ENCODE measurements at places on chromosomes 7 and 10.

DNA sequence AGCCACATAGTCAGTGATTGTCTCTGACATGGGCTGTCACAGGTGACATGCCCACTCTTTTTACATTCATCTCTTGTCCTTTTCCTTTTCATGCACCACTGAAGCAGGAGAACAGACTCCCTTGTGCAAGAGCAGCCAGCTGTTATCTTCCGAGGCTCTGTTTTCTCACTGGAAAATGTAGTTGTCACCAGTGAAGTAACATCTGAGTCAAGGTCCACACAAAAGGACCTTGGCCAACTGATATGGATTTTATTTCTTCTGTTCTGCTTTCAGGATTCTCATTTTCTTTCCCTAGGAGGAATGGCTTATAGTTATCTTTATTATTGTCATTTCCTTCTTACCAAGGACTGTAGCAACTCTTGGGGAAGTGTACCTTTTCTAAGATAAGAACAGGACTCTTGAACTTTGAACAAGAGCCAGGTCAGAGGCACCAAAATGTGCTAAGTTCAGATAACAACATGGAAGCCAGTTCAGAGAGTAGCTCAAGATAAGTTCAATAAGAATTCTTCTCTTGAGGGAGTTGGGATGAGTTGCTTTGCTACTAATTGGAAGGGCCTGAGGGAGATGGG, 22.7 kb downstream of the AVPI1 start:
- DNase-seq = no peak

DNA sequence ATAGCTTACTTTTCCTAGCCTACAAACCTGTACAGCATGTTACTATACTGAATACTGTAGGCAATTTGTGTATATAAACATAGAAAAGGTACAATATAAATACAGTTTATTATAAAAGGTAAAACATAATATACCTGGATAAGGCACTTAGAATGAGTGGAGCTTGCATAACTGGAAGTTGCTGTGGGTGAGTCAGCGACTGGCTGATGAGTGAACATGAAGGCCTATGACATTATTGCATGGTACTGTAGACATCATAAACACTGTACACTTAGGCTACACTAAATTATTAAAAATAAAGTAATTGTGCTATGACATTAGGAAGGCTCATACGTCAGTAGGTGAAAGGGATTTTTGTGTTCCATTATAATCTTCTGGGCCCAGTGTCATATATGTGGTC, 228.8 kb downstream of the HDAC9 start:
- DNase-seq = no peak

DNA sequence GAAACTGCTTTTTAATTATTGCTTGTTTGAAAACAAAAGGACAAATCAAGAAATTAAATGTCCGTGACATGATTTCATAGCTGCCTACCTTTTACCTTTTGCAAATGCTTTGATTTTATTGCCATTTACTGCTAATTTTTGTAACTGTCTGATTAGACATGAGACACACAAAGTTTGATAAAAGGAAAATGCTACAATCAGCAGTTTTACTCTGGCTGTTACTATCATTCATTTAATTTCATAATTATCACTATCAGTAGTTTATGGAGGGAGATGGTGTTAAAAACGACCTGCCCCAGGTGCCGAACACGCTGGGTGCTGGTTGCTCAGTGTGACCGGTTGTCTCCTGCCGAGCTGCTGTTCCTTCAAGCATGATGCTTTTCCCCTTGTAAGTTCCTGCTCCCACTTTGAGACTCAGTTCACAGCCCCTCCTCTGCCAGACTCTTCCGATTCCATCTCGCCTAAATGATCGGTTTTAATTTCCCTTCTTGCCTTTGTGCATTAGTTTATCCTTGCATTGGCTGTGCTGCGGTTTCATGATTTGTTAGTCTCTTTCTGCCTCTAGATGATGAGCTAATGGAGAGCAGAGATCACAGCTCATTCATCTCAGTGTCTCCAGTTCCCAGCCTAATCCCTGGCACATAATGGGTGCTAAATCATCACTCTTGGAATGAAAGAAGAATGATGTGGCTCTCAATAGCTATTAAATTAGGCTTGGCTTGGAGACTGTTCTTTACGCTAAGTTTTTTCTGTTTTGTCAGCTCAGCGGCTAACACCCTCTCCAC, 110.6 kb downstream of the PFKFB3 start:
- no peak for DNase-seq

GRCh38 chr7:49789736-49790135, 16.3 kb downstream of the VWC2 start:
- no peak for DNase-seq

GRCh38 chr7:101701153-101701794, 72.2 kb upstream of the MYL10 start:
- DNase-seq = no peak

- DNase-seq = no peak
These were observed 67.7 kb upstream of the CC2D2B start for GRCh38 chr10:95840121-95840520.

- no peak for DNase-seq
These were observed 286.3 kb downstream of the FGFR2 start for GRCh38 chr10:121311812-121312443.

DNA sequence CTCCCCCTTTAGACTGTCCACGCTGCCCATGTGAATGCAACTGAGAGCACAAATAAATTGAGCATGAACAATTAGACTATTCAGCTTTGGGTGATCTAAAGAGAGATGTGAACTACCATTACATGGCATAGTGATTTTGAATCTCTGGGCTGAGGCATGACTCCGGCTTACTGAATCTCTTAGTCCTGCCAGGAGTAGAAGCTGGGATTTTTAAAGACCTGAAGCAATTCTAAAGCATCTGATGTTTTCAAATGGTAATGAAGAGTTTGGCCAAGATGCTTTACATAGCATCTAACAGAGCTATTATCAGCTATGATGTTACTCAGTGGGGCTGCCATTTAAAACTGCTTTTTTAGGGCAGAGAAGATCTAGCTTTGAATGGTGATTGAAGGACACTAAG, 1059.1 kb downstream of the SORCS3 start:
- DNase-seq = no peak

GRCh38 chr10:76558586-76558985, 1079.0 kb downstream of the KCNMA1 start:
- no peak for DNase-seq

GRCh38 chr7:144588559-144589051, 185.1 kb upstream of the NOBOX start:
- DNase-seq = no peak

- no peak for DNase-seq
These were observed 86.2 kb upstream of the PPIF start for GRCh38 chr10:79260811-79261740.

- DNase-seq = no peak
These were observed 15.3 kb downstream of the ARL3 start for GRCh38 chr10:102698894-102699293.

GRCh38 chr7:96479015-96479645, 157.2 kb upstream of the SLC25A13 start:
- DNase-seq = no peak

GRCh38 chr10:102744374-102745051, 765 bp downstream of the WBP1L start:
- peak; percentile 31 for DNase-seq

GRCh38 chr10:11473128-11473760, 138.2 kb downstream of the USP6NL start:
- no peak for DNase-seq

DNA sequence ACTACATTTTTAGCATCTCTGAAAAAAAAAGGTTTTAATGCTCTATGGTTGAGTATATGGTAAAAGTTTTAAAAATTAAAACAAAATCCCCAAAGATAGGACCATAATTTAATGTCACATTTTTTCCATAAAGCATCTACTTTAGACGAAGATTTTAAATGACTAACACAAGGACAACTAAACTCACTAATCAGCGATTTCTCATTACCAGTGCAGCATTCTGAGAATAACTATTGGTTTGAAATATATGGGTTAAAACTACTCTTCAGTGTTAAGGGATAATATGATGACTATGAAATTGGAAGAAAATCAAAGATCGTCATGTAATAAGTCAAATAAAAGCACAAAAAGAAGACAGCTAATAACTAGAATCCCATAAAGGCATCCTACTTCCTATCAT, 118.4 kb downstream of the CNOT4 start:
- no peak for DNase-seq

DNA sequence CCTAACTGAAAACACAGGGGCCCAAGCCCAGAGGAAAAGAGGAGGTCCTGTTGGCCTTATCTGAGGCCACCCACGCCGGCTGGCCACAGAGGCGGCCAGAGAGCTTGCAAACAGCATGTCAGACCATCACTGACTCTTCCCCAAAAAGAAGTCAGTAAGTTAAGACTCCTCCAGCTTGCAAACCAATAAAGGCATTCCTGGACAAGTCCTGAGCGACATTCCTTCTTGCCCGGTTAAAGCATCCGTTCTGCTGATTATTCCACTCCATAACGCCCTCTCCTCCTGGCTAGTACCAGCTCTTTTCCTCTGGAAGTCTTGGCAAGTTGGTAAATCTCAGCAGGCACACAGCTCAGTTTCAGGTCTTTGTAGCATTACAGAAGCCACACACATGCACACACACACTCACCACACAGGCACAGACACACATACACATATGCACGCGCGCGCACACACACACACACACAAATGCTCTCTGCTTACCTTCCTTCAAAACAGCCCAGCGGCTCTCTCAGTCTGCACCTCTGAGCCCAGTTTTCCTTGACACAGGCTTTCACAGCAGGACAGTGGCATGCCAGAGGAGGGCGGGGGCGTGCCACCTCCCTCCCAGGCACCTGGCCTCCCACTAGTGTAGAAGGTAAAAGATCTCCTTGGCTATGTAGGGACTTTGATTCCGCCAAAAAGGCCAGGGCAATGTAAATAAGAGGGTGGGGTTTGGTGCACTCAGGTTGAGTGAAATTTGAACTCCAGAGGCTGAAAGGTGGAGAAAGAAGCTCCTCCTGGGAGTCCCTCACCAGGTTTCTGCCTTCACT, 201.4 kb downstream of the TNS3 start:
- DNase-seq = no peak

DNA sequence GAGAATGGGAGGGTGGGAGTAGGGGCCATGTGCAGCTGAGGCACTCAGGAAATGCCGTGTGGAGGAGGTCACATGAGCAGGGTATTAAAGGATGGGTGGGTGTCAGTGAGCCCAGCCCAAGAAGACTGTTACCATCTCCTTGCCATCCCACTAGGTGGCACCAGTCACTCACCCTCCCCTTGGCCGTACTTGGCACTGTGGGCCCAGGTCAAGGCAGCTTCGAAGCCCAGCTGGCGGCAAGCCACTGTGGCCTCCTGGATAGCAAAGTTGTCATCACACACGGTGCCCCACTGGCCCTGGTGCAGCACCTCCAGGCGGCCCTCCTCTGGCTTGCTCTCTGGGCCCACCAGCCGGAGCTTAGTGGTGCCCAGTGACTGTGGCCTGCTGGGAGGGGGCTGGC, 5.4 kb downstream of the LOXL4 start:
- DNase-seq = no peak

DNA sequence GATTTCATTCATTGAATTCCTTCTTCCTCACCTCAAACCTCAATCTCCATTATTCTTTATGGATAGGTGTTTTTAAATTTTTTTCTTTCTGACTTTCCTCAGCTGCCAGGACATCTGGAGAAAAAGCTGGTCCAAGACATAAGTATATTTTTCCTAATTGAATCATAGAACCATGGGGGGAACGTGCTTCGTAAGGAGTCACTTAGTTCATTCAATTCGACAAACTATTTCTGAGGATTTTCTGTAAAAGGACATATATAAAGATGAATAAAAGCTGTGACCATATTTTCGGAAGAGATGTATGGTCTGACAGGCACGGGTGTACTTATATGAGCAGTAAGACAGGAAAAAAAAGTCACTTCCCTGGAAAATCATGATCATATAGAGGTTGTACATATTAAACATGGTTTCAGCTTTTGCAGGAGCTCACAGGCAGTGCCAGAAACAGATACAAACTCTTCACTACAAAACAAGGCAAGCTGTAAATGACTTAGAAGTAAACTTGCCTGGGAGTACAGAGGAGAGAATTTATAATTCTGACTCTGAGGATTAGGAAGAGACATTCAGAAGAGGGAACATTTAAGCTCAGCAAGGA, 88.2 kb upstream of the EGR2 start:
- DNase-seq = no peak

- no peak for DNase-seq
These were observed 24.4 kb downstream of the GSDME start for GRCh38 chr7:24732646-24733413.

GRCh38 chr7:84469034-84469433, 274.4 kb upstream of the SEMA3A start:
- no peak for DNase-seq

DNA sequence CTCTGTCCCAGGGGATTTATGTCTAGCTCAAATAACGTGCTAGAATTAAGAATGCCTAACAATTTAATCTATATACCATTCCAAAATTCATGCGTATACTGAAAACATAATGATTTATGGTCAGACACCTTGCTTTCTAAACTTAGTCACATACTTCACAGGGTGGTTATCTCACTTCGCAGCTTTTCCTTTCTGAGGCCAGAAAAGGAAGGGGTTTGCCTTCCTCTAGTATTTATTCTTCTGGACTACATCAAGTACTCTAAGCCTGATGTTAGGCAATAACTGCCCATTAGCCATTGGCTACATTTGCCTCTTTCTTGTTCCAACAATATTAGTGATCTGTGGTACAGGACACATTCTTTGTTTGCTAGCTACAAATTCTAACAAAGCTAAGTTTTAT, 72.6 kb upstream of the FHIP2A start:
- no peak for DNase-seq

DNA sequence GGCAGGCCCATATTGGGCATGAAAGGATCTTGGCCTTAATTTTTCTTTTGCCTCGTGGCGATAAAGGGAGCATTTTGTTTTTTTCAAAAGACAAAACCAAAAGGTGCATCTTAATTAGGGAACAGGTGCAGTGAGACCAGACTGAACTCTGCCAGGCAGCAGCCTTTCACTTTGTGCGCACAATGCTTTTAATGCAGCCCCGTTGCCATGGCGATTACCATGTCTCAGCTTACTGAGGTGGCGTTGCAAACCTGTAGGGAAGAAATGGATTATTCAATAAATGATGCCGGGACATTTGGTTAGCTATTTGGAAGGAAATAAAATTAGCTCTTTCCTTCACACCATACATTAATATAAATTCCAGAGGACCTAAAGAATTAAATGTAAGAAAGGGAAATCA, 61.9 kb downstream of the MYL10 start:
- peak; percentile 40 for DNase-seq

GRCh38 chr10:65793738-65794425, 1132.0 kb upstream of the LRRTM3 start:
- DNase-seq = no peak

GRCh38 chr7:147411096-147411495, 1179.5 kb upstream of the C7orf33 start:
- no peak for DNase-seq

DNA sequence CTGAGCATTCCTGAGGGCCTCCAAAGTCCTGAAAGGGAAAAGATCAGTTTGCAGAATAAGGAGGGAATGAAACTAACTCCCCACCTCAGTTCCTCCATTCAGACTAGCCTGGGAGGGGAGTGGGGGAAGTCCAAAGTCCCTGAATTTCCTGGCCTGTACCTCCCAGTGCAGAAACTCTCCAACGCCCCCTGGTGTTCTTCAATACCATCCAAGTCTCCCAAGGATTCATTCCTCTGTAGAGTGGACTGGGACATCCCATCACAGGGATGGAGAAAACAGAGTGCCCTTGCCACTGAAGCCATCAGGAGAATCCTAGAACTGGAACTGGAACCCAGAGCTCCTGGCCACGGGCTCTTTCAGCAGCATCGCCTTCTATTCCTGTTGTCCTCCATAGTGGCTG, 1.6 kb upstream of the COL13A1 start:
- no peak for DNase-seq

All from putamen (tissue), 1 donor.